ENCODE measurements at places on chromosomes 11 and 22.

DNA sequence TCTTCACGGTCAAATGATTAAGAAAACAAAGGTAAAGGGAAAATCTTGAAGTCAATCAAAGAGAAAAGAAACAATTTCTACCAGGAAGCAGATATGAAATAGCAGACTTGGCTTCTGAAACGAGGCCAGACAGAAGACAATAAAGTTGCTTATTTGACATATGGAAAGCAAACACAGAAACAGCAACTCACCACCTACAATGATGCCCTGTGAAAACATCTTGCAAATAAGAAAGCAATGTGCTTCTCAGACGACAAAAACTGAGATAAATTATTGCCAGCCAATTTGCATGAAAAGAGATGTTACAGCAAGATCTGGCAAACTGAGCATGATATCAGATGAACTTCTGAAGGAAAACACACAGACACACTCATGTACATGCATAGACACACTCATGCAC, 45.9 kb upstream of the CTSC start:
- DNase-seq: no peak

GRCh38 chr22:17476838-17477237, 86.5 kb upstream of the SLC25A18 start:
- no peak for DNase-seq

DNA sequence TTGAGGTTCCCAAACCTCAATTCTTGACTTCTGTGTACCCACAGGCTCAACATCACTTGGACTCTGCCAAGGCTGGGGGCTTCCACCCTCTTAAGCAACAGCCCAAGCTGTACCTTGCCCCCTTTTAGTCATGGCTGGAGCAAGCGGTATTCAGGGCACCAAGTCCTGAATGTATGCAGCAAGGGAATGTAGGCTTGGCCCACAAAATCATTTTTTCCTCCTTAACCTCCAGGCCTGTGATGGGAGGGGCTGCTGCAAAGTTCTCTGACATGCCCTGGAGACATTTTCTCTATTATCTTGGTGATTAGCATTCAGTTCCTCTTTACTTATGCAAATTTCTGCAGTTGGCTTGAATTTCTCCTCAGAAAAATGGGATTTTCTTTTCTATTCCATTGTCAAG, 4.9 kb upstream of the OR5L1 start:
- DNase-seq: no peak

- no peak for DNase-seq
Measured at GRCh38 chr11:86930957-86931547, 24.1 kb downstream of the FZD4 start.

DNA sequence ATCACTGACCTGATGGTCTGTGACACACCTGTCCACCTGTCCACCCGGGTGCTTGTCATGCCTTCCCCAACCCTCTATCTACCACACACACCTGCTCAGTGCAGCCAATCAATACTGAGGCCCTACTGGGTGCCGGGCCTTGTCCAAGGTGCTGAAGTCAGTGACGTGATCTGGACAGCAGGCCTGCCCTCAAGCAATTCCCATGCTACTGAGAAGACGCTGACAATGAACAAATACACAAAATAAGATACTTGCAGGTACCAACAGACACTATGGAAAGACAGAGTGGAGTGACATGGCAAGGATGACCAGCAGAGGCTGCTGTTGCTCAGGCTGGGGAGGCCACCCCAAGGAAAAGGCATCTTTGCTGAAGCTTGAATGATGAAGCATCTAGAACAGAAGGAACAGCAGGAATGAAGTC, 21.2 kb downstream of the PLAAT3 start:
- no peak for DNase-seq

- no peak for DNase-seq
Measured at GRCh38 chr22:47136671-47137070, 374.2 kb downstream of the TBC1D22A start.

- no peak for DNase-seq
Measured at GRCh38 chr11:62805961-62806441, 761 bp upstream of the NXF1 start.

DNA sequence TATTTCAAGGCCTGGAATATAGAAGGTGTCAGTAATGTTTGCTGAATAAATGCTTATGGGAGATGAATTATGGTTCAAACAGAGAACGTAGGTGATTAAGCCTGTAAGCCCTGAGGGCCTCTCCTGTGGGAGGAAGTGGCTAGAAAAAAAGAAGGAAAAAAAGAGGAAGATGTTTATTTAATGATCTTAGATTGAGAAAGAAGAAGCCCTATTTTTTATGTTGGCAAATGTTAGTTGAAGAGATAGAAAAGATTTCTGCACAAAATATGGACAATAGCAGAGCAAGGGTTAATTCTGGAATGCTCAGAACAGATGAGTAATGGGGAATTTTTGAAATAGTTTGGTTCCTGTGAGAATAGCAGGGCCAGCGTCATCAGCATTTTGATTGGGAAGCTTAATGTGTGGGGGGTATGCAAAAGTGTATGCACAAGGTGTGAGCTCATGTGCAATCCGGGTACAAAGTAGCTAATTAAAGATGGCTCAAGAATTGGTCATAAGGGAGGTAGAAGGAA, 95.7 kb downstream of the TEAD1 start:
- no peak for DNase-seq

DNA sequence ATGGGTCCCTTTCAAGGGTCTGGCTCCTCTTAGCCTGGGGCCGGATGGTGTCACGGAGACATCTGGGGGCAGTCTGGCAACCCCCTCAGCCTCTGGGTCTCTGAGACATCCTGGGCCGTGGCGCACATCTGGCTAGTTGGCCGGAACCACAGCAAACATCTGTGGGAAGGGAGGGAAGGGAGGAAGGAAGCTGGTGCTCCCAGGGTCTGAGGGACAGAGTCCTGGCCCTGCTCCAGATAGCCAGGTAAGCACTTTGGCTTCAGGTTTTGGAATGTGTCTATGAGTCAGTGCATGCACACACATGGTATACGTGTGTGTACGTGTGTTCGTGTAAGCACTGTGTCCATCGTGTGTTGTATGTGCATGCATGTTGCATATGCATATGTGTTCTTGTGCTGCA, 225.1 kb downstream of the MN1 start:
- DNase-seq: no peak
